Cardiac muscle cell (in vitro differentiated cells and primary cell): ENCODE measurements at places on chromosomes 3 and 15. TPM values are rescaled to one million over a fixed set of nuclear protein-coding genes. Genes with fewer than 3 reads are reported as not detected.

GRCh38 chr3:132404276-132404675, 13.0 kb upstream of the DNAJC13 start:
- no peak for DNase-seq
- H3K27me3 ChIP-seq, result no peaks in the 10 kb centered on the region
- H3K4me1 ChIP-seq, result peaks cover 10% of the 10 kb centered on the region
- no peak overlapping the region for H3K27ac ChIP-seq

DNA sequence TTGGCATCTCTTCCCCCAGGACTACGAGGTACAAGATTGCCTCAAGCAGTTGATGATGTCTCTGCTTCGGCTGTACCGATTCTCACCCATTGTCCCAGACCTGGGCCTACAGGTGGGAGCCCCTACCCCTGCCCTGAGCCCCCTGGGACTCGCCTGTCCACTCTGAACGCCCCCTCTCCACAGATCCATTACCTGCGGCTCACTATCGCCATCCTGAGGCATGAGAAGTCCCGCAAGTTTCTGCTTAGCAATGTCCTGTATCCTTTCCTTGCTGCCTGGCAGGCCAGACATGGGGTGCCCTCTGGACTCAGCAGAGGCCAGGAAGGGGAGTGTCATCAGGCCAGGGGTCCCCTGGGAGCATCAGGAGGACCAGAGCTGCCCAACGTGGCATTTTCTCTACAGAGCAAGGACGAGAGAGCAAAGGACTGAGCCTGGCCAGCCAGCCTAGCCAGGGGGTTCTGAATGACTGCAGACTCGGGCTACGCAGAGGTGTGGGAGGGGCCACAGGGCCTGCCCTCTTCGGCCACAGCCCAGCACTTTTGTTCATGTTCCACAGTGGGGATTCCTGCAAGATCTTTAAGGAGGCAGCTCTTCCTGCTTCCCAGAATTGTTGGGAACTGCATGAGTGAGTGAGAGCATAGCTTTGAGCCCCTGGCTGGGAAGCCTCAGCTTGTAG, 11.2 kb downstream of the RNF123 start:
- no peak for DNase-seq
- H3K4me1 ChIP-seq, result no peaks in the 10 kb centered on the region
- no peaks in the 10 kb centered on the region for H3K27me3 ChIP-seq
- no peak overlapping the region for H3K27ac ChIP-seq
- H3K4me3 ChIP-seq, result no peak overlapping the region

GRCh38 chr3:185460719-185461350, 38.0 kb downstream of the TMEM41A start:
- H3K4me3 ChIP-seq, result no peak overlapping the region
- H3K4me1 ChIP-seq, result no peaks in the 10 kb centered on the region
- no peak overlapping the region for H3K27ac ChIP-seq
- H3K36me3 ChIP-seq, result no peaks in the 10 kb centered on the region

DNA sequence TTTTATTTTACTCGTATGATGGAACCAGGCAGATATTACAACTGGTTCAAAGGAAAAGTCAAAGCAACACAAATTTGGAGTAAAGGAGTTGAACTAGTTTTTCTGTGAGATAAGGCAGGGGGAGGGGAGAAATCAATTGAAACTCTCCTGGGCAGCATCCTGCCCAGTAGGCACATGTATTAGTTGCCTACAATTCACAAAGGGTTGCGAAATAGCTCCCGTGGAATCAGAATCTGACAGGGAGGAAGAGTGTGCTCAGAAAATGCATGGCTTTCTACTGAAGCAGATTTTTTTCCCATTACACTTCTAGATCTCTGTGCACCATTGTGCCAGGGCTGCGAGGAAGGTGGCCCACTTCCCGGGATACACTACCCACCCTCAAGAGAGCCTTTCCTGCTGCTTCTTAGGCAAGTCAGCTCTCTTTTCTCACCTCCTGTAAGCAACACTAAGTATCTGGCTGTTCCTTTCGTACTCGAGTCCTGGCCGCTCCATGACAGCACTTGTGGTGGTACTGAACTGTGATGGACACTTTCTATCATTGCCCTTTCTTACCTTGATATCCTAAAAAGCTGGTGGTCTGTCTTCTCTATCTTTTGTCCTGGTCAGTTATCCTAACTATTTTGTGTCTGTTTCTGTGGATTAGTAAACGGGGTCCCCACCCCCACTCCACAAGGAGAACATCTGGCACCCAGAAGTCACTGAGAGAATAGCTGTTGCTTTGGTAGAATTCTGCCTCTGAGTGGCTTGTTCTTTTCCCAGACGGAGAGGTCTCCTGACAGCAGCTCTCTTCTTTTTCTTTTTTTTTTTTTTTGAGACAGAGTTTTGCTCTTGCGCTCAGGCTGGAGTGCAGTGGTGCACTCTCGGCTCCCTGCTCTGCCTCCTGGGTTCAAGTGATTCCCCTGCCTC, 74.8 kb downstream of the RPL39L start:
- H3K4me1 ChIP-seq, result peaks cover 18% of the 10 kb centered on the region
- H3K4me3 ChIP-seq, result no peak overlapping the region
- no peaks in the 10 kb centered on the region for H3K27me3 ChIP-seq
- H3K36me3 ChIP-seq, result peaks cover 4% of the 10 kb centered on the region

DNA sequence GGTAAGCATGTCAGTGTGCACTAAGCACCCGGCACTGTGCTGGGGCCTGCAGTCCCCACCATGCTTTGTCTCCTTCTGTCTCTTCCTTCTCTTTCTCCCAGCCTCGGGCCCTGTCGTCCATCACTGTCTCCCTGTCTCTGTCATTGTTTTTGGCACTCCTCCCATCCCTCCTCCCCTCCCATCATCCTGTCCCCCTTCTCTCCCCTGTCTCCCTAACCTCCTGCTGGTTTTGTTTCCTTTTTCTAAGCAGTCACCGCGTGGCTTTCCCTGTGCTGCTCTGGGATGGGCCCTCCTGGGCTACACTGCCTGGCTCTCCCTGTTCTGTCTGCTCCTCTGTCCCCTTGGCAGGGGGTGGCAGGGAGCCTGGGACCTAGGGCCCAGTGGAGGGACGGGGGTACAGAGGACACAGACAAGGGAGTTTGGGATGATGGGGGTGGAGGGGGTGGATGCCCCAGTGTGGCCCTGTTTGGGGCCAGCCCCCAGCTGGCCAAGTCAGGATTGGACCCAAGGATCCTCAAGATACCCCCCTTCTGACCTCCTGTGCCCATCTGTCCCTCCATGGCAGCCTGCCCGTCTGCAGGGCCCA, 5.7 kb downstream of the CHST13 start:
- H3K4me1 ChIP-seq, result no peaks in the 10 kb centered on the region
- peaks cover 28% of the 10 kb centered on the region for H3K27me3 ChIP-seq
- no peak for DNase-seq
- no peak overlapping the region for H3K4me3 ChIP-seq
- no peak overlapping the region for H3K27ac ChIP-seq

DNA sequence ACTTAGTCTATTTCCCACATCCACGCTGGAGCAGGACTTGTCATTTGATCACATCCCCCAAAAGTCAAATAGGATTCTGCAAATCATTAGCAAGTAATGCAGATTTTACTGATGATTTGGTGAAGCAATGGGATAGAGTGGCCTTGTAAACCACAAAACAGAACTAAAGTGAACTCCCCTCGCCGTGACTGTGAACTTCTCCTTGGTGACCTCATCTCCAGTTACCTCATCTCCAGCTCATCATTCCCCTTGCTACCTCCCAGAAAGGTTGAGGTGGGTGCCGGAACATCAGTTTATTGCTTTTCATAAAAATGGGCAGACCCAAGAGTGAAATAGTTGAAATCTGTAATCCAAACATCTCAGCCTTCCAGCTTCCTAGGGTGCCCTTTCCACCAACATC, 36.7 kb upstream of the ADPGK start:
- H3K4me1 ChIP-seq, result no peaks in the 10 kb centered on the region
- no peak overlapping the region for H3K27ac ChIP-seq

DNA sequence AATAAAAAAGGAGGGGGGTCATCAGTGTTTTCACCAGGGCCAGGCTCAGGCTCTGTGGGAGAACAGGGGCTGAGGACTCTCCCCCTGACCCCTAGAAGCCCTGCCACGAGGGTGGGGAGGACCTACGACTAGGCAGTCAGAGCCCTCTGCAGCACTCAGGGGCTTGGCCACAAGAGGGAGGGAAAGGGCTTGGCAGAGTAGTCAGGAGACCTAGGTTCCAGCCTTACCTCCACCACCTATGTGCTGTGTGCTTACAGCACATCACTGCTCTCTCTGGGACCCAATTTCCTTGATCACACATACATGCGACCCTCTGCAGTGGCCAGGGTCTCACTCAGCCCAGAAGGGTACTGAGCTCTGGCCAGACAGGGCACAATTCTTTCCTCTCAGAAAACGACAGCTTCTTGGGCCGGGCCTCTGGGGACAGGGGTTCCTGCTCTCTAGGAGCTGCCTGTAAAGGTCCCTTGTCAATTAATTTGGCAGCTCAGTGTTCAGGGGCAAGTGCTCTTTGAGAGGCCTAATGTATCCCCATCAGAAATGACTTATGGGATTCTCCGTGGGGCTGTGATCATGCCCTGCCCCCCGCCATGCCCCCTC, 16.4 kb upstream of the SKIC8 start:
- H3K27me3 ChIP-seq, result no peaks in the 10 kb centered on the region
- H3K4me3 ChIP-seq, result no peak overlapping the region
- no peak overlapping the region for H3K27ac ChIP-seq
- no peaks in the 10 kb centered on the region for H3K4me1 ChIP-seq
- DNase-seq, result peak; percentile 32
- no peaks in the 10 kb centered on the region for H3K36me3 ChIP-seq

- no peak for DNase-seq
- no peak overlapping the region for H3K27ac ChIP-seq
- no peaks in the 10 kb centered on the region for H3K36me3 ChIP-seq
- H3K4me3 ChIP-seq, result no peak overlapping the region
- H3K4me1 ChIP-seq, result peaks cover 31% of the 10 kb centered on the region
Observed at GRCh38 chr3:42800251-42800650, 4.0 kb downstream of the HIGD1A start.

DNA sequence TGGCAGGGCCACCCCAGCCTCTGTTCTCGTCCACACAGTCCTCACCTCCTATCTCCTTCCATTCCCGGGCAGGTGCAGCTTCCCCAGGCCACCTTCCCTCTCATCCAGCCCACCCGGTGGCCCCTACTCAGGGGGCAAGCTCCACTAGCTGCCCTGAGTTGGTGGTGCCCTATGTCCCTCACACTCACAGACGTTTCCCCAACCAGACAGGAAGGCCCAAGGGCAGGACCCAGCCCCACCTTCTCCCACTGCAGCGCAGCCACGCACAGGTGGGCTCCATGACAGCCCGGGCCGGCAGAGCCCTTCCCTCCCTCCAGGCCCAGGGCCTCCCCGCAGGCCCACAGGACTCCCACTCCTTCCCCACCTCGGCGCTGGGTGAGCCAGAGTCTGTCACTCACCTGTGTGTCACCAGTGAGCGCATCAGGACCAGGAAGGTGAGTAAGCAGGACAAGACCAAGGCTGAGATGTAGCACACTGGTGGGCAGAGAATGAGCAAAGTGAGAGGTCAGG, 11.1 kb downstream of the ISLR start:
- no peak overlapping the region for H3K4me3 ChIP-seq
- no peak overlapping the region for H3K27ac ChIP-seq
- no peak for DNase-seq
- H3K4me1 ChIP-seq, result no peaks in the 10 kb centered on the region

GRCh38 chr15:81023483-81024264, 23.0 kb downstream of the TLNRD1 start:
- DNase-seq, result peak; percentile 74
- H3K4me1 ChIP-seq, result no peaks in the 10 kb centered on the region

GRCh38 chr15:77695548-77695947, 62.8 kb upstream of the LINGO1 start:
- no peak overlapping the region for H3K27ac ChIP-seq
- DNase-seq, result no peak
- H3K4me1 ChIP-seq, result no peaks in the 10 kb centered on the region
- no peak overlapping the region for H3K4me3 ChIP-seq

GRCh38 chr3:107946700-107947099, 144.1 kb downstream of the CD47 start:
- no peaks in the 10 kb centered on the region for H3K36me3 ChIP-seq
- H3K4me3 ChIP-seq, result no peak overlapping the region
- no peaks in the 10 kb centered on the region for H3K27me3 ChIP-seq
- DNase-seq, result no peak

- no peaks in the 10 kb centered on the region for H3K4me1 ChIP-seq
- no peak overlapping the region for H3K4me3 ChIP-seq
- no peak overlapping the region for H3K27ac ChIP-seq
- H3K27me3 ChIP-seq, result no peaks in the 10 kb centered on the region
- no peak for DNase-seq
Observed at GRCh38 chr15:85741662-85742061, 53.1 kb downstream of the KLHL25 start.

- no peaks in the 10 kb centered on the region for H3K27me3 ChIP-seq
- H3K4me3 ChIP-seq, result no peak overlapping the region
- no peaks in the 10 kb centered on the region for H3K36me3 ChIP-seq
Observed at GRCh38 chr3:54343495-54343894, 221.1 kb downstream of the CACNA2D3 start.

- H3K27ac ChIP-seq, result no peak overlapping the region
- DNase-seq, result no peak
- peaks cover 75% of the 10 kb centered on the region for H3K4me1 ChIP-seq
Observed at GRCh38 chr3:52092271-52092660, 35.9 kb upstream of the DUSP7 start.

DNA sequence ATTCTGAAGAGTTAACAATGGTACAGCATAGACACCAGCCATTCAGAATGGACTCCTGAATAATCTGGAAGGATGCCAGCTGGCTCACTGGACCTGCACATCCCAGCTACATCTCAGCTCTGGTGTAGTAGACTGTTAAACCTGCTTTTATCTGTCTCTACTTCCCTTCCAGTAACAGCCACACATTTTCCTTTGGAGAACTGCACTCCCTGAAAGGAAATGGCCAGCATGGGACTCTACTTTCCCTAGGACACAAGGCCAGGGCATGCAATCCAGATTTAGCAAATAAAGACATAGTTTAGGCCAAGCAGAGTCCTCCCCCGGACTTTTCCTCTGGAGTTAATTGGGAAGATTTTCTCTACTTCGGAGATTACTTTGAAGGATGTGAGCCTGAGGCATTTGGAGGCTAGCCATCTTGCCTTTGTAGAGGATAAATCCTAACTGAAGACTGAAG, 82.7 kb upstream of the TCF12 start:
- no peaks in the 10 kb centered on the region for H3K27me3 ChIP-seq
- H3K27ac ChIP-seq, result no peak overlapping the region
- DNase-seq, result no peak
- no peak overlapping the region for H3K4me3 ChIP-seq

GRCh38 chr3:197010556-197011351, 18.9 kb downstream of the MELTF start:
- H3K36me3 ChIP-seq, result no peaks in the 10 kb centered on the region
- H3K27me3 ChIP-seq, result no peaks in the 10 kb centered on the region
- peaks cover 6% of the 10 kb centered on the region for H3K4me1 ChIP-seq
- DNase-seq, result no peak
- no peak overlapping the region for H3K4me3 ChIP-seq

Gene GJD2
- 0.45 and 0.56 TPM in 2 replicates for total RNA-seq

Gene PHLDB2
- total RNA-seq, result 11.2 and 27.2 TPM in 2 replicates

Gene LMLN
- total RNA-seq, result 3.9 and 7.7 TPM in 2 replicates

Gene MAP1A
- total RNA-seq, result 30.6 TPM in 2 replicates

Gene LRRC2
- 0.56 and 0.77 TPM in 2 replicates for total RNA-seq

Gene TTLL13
- 0.21 TPM in 2 replicates for total RNA-seq

Gene CCNB2
- 11.2 and 86.1 TPM in 2 replicates for total RNA-seq

Gene MESP2
- 0.32 and 2.4 TPM in 2 replicates for total RNA-seq

Gene CATSPER2
- total RNA-seq, result 2.5 and 3.8 TPM in 2 replicates

Gene SLC9C1
- 0.12 TPM in 1 of 2 replicates, not detected in the other for total RNA-seq

Gene GP9
- not detected in 2 replicates for total RNA-seq
